ENCODE measurements at places on chromosomes 5 and 9.

GRCh38 chr5:92884469-92884868 lies 696.5 kb downstream of the NR2F1-AS1 start:
- no peak for DNase-seq

- no peak for DNase-seq
Observed at GRCh38 chr5:120852222-120852860, 388.2 kb downstream of the PRR16 start.

DNA sequence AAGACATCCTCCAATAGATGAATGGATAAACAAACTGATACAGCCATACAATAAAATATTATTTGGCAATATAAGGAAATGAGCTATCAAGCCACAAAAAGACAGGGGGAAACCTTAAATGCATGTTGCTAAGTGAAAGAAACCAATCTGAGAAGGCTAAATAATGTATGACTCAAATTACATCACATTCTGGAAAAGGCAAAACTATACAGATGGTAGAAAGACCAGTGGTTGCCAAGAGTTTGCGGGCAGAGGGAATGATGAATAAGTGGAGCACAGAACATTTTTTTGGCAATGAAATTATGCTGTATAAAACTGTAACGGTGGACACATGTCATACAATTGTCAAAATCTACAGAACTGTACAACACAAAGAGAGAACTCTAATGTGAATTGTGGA lies 63.3 kb downstream of the CSF2 start:
- no peak for DNase-seq

DNA sequence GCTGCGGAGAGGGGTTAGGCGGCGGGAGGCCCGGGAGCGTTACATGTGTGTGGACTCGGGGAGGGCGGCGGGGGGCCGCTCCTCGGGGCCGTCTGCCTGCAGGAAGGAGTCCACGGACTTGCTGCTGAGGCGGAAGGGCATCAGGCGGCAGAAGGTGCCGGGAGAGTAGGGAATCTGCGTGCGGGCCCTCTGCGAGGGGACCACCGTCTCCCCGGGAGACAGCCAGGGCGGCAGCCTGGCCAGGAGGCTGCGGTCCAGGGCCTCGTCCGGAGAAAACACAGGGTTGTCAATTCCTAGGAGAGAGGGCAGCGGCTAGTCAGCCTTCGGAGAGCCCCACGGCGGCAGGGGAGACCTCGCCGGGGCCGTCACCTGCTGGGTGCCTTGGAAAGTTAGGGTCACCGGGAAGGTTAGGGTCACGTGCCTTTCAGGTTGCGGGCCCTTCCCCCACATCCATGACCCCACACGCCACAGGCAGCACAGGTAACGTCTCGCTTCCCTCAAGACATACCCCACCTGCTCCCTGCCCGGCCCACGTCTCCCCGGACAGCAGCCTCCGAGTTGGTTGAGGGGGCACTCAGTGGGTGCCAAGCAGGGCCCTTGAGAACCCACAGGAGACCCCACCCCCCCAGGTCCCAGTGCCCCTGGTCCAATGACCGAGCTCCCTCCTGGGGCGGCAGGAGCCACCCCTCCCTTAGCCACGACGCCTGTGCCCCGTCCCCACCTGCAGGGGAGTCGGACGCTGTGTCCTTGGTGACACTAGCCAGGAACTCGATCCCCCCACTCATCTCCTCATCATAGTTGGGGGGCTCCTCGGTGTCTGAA lies 32.1 kb downstream of the EXOC3 start:
- no peak for DNase-seq

DNA sequence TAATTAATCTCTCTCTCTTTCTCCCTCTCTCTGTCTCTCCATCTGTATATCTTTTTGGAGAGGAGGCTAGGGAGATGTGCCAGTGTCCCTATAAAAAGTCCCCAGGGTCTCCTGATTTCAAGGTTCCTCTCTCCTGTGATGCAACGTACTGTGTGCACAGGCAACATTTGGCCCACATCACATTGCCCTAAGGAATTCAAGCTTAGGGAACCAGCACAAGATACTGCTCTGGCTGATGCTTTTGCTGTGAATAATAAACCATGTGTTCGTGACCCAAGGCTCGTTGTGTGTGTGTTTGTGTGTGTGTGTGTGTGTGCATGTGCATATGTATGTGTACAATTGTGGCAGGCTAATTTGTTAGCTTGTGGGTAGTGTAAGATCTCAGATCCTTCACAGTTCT lies 9.7 kb downstream of the SPATA9 start:
- no peak for DNase-seq

DNA sequence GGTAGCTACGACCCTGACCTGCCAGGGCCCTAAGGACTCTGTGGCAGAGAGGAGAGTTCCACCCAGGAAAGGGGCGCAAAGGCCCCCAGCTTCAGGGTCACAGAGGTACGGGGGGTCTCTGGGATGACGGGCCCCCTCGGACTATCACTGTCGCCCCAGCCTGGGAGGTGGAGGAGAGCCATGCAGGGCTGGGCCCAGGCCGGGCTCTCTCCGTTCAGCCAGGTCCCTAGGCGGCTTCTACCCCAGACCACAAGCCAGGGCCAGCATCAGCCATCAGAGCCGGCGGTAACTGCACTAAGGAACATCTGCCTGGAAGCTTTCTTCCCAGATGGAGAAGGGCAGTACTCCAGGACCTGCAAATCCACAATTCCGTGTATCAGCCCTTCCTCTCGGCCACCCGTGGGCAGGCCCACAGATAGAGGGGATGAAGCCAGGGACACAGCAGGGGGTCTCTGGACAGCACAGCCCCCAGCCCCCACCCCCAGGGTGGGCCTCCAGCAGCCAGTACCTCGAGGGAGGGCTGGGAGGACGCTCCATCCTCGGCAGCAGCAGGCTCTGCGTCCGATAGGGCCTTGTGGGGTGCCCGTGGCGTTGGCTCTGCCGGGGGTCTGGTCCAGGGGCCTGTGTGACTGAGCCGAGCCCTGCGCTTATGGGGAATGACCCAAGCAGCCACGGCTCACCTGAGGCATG lies 38.4 kb downstream of the NACC2 start:
- DNase-seq = no peak

DNA sequence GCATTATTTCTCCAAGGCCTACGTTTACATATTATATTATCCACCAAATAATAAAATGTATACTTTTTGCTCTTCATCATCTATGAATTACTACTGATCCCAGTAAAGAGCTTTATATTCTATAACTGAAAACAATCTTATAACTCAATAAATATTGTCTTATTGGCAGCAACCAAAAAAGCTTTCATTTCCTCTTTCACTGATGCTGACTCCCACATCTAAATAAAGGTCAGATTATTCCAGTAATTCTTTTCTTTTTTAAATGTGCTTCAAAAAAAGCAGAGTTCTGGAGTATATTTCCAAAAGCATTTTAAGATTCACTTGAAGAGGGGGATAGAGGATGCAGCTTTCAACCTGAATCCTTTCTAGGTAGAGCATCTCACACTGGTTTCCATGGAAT lies 75.3 kb upstream of the NR4A3 start:
- DNase-seq = no peak

GRCh38 chr5:139693676-139694364 lies 45.7 kb downstream of the CXXC5 start:
- no peak for DNase-seq

DNA sequence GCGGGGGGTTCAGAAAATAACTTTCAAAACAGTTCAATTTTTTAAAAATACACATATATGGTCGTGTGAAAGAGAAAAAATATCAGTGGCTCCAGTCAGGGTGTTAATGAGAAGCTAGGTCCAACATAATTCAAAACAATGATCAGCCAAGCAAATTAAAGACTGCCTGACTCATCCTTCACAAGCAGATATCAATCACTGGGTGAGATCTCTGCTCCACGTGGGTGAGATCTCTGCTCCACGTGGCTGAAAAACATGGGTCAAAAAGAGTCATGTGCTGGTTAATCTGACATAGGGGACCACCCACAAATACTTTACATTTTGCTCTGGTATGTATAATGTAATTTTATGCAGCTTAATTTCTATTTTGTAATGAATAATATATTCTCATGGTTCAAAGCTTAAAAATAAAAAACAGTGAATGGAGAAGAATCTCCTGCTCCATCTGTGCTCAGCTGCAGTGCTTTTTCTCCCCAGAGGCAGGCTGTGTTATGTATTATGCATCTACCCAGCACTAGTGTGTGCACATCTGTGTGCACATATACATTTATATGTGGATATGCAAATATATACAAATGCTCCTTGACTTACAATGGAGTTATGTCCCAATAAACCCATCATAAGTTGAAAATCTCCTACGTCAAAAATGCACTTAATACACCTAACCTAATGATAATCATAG lies 93.1 kb upstream of the S1PR3 start:
- DNase-seq = no peak

DNA sequence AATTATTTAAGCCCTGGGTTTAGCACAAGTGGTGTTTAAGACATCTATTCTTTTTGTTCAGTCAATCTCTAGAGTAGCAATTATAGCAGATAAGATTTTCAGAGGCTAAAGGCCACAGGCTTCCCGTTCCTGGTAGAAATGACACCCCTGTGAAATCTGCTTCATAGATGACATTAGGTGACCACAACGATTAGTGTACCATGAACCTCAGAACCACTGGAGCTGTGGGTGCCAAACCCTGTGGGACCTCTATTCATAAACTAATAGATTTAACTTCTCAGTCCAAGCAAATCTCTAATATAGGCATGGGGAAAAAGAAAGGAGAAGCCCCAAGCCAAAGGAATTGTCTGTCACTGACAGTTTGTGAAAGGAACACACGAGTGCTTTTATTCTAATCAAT lies 207.4 kb downstream of the ARRDC3 start:
- DNase-seq = no peak

GRCh38 chr5:20050262-20050661 lies 62.3 kb upstream of the CDH18 start:
- DNase-seq = no peak

- no peak for DNase-seq
Observed at GRCh38 chr5:155727512-155728145, 599.3 kb upstream of the SGCD start.

DNA sequence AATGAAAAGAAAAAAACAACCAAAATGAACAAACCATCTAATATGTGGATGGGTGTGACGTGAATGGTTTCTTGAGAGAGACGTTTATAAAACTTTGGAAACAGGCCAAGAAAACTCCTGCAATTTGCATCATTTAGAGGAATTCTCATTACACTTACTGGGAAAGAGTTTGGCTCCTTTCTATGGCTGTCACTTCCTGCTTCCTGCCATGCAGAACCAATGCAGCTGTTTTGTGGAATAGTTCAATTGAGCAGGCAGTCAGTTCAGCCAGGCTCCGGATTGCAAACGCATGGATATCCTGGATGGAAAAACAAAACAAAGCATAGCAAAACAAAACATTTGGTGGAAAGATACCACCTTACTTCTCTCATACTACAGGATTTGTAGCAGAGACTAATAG lies 36.6 kb downstream of the FAM114A2 start:
- no peak for DNase-seq

GRCh38 chr9:7178729-7179128 lies 421.0 kb downstream of the KDM4C start:
- no peak for DNase-seq

DNA sequence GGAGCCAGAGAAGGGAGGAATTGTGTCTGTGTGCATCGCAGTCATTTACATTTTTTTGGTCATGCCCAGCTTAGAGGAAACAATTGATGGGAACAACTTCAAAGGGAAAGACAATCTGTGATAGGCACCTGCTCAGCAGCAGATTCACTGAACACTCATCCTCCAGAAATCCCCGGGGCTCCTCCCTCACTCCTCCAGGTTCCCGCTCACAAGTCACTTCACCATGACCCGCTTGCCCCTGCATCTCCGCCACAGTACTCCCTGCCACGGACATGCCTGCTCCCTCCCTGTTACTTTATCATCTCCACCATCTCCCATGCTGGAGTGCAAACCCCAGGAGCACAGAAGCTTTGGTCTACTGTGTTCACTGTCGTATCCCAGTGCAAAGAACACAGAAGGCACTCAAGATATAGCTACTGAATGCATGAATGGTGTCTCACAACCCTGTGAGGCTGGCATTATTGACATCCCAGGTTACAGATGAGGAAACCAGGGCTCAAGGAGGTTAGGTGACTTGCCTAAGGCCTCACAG lies 16.2 kb downstream of the LHX6 start:
- no peak for DNase-seq

DNA sequence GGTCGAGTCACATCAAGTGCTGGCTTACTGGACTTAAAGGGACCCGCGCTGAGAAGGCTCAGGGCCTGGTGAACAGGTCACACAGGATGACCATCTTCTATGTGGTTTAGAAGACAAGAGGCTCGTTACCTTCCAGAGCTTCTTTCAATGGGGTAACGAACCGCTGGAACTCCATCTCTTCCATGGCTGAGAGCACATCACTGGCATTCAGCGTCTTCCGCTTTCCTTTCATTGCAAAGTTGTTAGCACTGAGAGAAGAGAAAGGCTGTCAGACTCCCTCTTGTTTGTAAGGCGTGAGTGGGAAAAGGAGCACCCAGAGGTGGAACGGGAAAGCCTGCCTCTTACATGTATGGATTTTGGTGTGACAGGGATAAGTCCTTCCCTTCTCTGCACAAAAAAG lies 994 bp downstream of the POLE3 start:
- DNase-seq = no peak

DNA sequence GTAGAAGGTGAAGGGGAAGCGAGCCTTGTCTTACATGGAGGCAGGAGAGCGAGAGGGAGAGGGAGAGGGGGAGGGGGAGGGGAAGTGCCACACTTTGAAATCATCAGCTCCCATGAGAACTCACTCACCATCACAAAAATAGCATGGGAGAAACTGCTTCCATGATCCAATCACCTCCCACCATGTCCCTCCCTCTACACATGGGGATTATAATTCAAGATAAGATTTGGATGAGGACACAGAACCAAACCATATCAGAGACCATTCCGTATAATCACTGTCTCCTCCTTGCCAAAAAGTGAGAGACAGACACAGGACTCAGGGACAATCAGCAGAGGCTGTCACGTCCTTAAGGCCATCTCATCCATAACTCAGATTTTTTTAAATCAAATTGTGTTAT lies 187.7 kb upstream of the TAS2R1 start:
- DNase-seq = no peak

- DNase-seq = no peak
Observed at GRCh38 chr5:77123057-77123456, 36.0 kb upstream of the ZBED3 start.

GRCh38 chr5:59351076-59351794 lies 542.3 kb downstream of the PDE4D start:
- no peak for DNase-seq

- DNase-seq = no peak
Observed at GRCh38 chr5:52915176-52915875, 73.8 kb upstream of the ITGA2 start.

All from cortex of kidney (tissue), 1 donor.